ENCODE measurements at places on chromosomes 7 and 10.
A peak's percentile ranks its signal among the peaks of the same experiment; 100 is the strongest.

- no peak for DNase-seq
Observed at GRCh38 chr7:41114131-41114530, 588.8 kb downstream of the INHBA start.

DNA sequence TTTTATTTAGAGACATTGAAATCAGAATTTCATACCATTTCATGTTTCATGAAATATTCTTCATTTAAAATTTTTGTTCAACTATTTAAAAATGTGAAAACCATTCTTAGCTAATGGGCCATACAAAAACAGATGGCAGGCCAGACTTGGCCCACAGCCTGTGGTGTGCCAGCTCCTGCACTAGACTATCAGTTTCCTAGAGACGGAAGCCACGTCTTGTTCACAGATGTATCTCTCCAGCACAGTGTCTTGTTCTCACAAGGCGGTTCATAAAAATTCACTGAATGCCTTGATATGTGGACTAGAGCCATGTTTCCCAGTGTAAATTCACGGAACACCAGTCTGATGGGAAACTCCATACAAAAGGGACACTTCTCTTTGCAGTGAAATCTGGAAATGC lies 216.0 kb downstream of the KCNMA1 start:
- no peak for DNase-seq

DNA sequence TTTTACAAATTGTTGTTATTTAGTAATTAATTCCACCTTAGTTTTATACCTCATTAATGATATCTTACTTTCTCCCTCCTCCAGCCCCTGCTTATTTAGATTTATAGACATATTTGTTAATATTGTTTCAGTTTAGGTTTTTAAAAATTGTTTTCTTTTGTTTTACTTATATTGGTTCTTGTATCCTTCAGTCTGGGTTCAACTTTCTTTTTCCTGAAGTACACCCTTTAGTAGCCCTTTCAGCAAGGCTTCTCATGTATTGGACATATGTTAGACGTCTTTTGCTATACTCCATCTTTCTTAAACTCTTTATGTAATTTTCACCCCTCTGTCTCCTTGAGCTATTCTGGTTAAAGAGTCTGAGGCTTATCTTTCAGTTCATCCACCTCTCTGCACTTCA lies 12.8 kb upstream of the POU6F2 start:
- no peak for DNase-seq

DNA sequence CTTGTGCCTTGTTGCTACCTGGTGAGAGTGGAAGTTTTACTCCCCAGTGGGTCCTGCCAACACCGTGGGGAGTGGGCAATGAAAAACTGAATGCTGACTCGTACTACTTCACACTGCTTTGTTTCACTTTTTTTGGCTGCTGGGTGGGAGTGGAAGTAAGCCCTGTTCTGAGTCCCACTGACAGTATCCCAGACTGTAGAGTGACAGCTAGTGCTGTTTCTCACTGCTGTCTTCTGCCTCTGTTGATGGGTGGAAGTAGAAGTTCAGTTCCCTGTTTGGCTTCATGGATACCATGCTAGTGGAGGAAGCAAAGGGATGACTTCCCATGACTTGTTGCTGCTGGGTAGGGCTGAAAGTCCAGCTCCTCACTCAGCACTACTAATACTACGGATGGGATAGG lies 98.4 kb downstream of the STK31 start:
- DNase-seq, result no peak

- no peak for DNase-seq
Observed at GRCh38 chr10:119651514-119652360, 557 bp downstream of the BAG3 start.

DNA sequence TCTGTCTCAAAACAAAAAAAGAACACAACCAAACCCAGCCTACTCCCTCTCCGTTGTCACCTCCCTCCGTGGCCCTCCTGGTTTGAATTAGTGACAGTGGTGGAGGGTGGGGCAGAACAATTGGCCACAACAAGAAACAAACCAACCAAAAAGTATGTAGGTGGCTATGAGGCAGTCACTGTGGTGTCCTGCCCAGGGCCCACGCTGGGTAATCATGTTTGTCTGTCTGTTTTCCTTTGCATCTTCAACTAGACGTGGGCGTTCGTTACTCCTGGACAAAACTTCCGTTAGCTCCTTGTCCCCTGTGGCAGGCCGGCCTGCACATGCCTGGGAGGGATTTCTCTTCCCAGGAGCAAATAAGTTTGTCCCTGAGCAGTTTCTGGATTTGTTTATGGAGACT lies 78.4 kb downstream of the XRCC2 start:
- no peak for DNase-seq

GRCh38 chr7:106752367-106752766 lies 91.4 kb upstream of the CCDC71L start:
- DNase-seq, result no peak

- no peak for DNase-seq
Observed at GRCh38 chr7:50739744-50740435, 42.8 kb downstream of the GRB10 start.

GRCh38 chr10:84012831-84013458 lies 126.4 kb upstream of the GHITM start:
- DNase-seq, result no peak

GRCh38 chr10:50063100-50063499 lies 4.7 kb upstream of the WASHC2A start:
- no peak for DNase-seq

- no peak for DNase-seq
Observed at GRCh38 chr10:60003651-60004523, 97.5 kb upstream of the CCDC6 start.

- DNase-seq, result no peak
Observed at GRCh38 chr10:13491747-13492360, 37.0 kb downstream of the BEND7 start.

- no peak for DNase-seq
Observed at GRCh38 chr10:126691456-126691855, 21.0 kb upstream of the C10orf90 start.

GRCh38 chr7:47578579-47579270 lies 3.2 kb downstream of the TNS3 start:
- DNase-seq, result no peak

DNA sequence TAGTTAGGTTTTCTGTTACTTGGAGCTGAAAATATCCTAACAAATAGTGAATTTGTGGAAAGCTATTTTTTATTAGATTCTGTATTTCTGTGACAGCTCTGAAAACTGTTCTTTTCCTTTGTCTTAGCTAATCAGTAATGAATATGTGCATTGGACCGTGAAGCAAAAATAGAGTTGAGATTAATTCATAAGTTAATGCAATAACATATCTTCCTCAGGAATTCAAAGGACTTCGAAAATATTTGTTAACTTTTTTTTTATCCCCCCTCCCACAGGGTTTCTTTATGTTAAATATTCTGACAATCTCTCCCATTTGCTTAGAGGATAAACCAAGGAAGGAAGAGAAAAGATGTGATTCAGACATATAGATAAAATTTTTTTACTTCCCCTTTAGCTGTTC lies 101.4 kb downstream of the PODXL start:
- DNase-seq, result no peak

DNA sequence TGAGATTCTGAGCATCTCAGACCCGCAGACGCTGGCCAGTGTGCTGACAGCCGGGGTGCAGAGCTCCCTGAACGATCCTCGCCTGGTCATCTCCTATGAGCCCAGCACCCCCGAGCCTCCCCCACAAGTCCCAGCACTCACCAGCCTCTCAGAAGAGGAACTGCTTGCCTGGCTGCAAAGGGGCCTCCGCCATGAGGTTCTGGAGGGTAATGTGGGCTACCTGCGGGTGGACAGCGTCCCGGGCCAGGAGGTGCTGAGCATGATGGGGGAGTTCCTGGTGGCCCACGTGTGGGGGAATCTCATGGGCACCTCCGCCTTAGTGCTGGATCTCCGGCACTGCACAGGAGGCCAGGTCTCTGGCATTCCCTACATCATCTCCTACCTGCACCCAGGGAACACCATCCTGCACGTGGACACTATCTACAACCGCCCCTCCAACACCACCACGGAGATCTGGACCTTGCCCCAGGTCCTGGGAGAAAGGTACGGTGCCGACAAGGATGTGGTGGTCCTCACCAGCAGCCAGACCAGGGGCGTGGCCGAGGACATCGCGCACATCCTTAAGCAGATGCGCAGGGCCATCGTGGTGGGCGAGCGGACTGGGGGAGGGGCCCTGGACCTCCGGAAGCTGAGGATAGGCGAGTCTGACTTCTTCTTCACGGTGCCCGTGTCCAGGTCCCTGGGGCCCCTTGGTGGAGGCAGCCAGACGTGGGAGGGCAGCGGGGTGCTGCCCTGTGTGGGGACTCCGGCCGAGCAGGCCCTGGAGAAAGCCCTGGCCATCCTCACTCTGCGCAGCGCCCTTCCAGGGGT lies 703 bp downstream of the RBP3 start:
- no peak for DNase-seq

DNA sequence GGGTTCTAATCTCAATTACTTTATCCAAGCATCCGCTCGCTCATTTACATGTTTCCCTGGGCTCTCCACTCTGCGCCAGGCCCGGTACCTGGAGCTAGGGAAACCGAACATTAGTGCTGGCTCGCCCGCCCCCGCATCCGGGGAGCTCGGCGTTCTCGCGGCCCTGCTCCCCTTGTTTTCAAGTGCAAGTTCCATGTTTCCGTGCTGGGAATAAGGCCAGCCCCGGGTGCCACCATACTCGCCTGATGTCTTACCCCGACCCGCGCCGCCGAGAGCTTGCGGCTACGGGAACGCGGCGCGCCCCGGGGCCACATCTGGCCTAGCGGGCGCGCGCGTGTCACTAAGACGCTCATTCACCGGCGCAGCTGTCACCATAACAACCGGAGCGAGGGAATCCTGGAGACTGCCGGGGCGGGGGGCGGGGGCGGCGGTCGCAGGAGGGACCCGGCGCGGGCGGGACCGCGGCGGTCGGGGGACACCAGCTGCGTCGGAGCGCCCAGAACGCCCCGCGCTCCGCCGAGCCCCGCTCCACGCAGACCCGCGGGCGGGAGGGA lies at the start of gene NEURL1:
TSS of gene NEURL1 (plus strand) at position 344 of the 554 bp plus-strand sequence. CDS start 683 bp downstream, outside the sequence.
- DNase-seq, result no peak

DNA sequence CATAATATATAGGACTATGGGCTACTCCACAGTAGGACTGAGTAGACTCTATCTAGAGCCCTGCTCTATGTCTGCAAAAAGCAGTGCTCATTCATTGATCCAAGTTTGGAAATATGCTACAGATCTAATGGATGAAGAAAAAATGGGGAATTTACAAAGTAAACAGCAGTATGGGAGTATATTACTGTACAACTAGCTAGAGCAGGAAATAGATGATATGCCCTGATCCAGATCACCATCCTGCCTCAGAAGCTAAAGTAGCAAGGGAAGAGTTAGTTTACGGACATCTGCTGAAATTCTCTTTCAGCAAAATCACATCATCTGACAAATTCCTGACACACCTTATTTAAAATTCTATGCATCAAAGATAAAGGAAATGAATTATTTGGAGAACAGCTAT lies 168.2 kb upstream of the SEMA3A start:
- DNase-seq, result no peak

- DNase-seq, result no peak
Observed at GRCh38 chr10:50579491-50580261, 44.1 kb downstream of the SGMS1 start.

DNA sequence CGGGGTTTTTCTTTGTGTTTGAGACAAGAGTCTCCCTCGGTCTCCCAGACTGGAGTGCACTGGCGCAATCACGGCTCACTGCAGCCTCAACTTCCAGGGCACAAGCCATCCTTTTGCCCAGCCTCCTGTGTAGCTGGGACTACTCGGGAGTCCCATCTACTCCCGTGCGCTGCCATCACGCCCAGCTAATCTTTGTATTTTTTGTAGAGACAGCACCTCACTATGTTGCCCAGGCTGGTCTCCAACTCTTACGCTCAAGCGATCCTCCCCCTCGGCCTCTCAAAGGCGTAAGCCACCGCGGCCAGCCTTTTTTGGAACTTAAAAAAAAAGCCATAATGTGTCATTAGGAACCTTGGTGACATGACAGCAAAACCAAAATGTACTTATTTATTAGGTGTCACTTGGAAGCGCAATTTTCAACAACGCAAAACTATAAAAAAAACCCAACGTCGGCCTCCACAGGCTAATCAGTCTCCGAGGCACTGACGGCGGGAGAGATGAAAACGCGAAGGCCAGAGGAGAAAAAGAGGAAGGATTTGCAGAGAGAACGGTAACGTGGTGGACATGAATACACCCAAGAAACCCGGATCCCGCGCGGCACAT lies 911 bp upstream of the HNRNPH3 start:
- DNase-seq, result peak; percentile 9

- no peak for DNase-seq
Observed at GRCh38 chr10:13990392-13990805, 340.3 kb downstream of the FRMD4A start.

- DNase-seq, result no peak
Observed at GRCh38 chr7:112405286-112405685, 45.0 kb upstream of the IFRD1 start.

DNA sequence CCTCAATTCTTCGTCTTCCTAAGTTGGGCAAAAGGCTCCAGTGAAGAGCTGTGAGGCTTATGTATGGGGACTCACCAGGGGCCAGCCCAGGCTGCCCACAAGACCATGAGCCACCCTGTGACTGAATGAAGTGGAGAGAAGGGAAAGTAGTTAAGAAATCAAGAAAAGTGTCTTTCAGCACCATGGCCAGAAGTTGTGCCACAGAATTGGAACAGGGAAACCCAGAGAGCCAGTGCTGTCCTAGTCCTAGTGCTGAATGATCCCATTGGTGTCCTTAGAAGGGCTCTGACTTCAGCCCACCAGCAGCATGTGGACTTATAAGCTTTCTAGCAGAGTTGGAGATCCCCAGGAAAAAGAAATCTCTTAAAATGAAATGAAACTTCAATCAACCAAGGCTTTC lies 37.0 kb upstream of the CCSER2 start:
- DNase-seq, result no peak

DNA sequence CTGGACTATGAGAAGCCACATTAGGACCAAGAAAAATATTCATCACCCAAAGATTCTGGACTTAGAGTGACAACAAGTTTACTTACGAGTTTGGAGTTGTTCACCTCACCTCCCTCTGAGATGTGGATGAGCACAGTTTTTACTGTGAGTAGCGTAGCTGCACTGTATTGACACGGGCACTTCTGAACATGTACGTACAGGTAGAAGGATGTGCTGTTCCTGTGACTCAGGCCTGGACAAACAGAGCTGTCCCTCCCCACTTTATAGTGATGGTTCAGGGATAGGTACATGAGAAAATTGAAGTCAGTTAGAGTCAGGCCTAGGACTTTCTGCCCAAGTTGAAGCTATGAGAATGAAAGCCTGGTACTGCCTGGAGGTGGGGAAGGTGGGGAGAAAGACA lies 80.9 kb upstream of the DYNC1I1 start:
- DNase-seq, result no peak

- no peak for DNase-seq
Observed at GRCh38 chr10:1896153-1896552, 158.8 kb upstream of the ADARB2 start.

- no peak for DNase-seq
Observed at GRCh38 chr7:118057404-118057803, 126.6 kb upstream of the LSM8 start.

DNA sequence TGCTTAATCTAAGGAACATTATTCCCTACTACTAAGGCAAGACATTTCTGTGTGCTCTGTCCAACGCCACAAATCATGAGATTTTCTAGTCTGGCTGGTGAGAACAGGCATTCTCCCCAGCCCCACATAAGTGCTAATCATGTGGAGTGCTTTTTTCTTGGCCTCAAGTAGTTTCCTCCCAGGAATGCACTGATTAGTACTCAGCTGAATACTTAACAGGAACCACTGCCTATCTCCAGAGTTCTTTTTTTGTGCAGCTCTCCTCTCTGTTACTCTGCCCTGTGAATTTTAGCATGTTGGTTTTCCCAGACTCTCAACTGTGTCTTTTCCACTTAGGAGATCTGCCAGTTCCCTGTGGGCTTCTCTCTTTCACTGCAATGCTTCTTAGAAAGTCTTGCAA lies 1098.5 kb upstream of the LRRTM3 start:
- no peak for DNase-seq

All from stimulated activated CD4-positive, alpha-beta T cell treated with anti-CD3 and anti-CD28 coated beads, TNF-alpha, amount 100 ng/mL, for 1 hour (primary cell).